ENCODE measurements at places on chromosomes 5 and 9.
A peak's percentile ranks its signal among the peaks of the same experiment; 100 is the strongest.

- DNase-seq: no peak
Measured at GRCh38 chr5:23013395-23013998, 160.4 kb upstream of the CDH12 start.

DNA sequence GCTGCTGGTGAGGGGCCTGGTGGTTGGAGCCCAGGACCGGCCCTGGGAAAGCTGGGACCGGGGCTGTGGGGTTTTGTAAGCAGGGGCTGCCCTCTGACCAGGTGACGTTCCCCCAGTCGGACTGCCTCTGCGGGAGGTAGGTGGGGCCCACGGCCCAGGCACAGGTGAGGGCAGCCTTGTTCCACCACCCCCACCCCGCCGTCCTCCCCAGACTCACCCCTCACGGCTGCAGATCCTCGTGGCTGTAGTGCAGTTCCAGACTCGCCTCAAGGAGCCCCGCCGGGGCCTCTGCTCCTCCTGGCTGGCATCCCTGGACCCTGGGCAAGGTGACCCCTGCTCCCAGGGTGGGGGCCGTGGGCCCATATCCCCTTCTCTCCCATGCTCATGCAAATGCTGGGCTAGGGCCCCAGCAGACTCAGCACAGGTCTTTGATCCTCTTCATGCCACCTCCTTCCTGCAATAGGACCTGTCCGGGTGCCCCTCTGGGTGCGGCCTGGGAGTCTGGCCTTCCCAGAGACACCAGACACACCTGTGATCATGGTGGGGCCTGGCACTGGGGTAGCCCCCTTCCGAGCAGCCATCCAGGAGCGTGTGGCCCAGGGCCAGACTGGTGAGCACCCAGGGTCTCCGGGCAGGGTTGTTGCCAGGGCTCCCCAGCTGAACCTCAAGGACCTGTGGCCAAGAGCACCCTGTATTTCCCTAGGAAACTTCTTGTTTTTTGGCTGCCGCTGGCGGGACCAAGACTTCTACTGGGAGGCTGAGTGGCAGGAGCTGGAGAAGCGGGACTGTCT is 6.6 kb downstream of the RNF208 start:
- no peak for DNase-seq

DNA sequence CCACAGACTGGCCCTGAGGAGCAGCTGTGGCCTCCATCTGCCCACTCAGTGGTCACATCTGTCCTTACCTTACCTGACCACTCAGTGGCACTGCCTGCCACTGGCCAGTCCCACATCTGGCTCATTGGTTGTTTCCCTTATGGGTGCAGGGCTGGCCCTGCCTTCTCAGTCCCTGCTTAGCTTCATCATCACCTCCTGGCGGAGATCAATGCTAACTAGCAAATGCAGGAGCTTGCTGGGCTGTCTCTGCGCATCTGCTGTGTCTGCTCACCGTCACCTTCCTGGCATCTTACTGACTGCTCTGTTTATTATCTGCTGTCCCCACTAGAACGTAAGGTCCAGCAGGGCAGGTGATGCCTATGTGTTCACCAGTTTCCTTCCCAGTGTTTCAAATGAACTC is 356.9 kb downstream of the SEMA5A start:
- DNase-seq: no peak

DNA sequence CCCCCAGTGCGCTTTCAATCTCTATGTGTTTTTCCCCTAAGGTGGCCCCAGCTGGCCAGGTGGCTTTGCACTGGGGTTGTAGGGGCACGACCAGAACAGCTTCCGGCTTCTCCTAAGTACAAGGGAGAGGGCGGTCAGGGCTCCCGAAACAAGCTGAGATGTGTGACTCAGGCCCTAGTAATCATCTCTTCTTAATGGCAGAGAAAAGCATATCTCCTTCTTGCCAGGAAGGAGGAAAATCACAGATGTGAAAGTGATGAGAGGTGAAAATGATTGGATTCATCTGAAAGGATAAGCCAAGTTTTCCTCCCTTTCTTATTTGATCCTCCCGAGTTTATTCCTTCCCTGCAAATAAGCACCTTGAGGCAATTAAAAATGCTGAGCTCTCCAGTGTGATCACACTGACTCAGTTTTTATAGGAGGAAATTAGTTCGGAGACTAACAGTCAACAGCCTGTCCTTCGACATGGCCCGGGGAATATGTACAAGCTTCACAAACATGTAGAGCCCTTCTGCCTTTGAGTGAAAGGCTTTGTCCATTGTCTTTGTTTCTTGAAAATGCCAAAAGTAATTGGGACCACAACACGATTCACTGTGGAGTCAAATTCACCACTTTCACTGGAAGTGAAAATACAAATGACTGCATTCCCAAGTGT is 514.8 kb downstream of the PSAT1 start:
- DNase-seq: no peak

- DNase-seq: peak; percentile 85
Measured at GRCh38 chr9:129495620-129496472, 125.1 kb downstream of the C9orf50 start.

- no peak for DNase-seq
Measured at GRCh38 chr5:53777864-53778618, 217.6 kb downstream of the NDUFS4 start.

DNA sequence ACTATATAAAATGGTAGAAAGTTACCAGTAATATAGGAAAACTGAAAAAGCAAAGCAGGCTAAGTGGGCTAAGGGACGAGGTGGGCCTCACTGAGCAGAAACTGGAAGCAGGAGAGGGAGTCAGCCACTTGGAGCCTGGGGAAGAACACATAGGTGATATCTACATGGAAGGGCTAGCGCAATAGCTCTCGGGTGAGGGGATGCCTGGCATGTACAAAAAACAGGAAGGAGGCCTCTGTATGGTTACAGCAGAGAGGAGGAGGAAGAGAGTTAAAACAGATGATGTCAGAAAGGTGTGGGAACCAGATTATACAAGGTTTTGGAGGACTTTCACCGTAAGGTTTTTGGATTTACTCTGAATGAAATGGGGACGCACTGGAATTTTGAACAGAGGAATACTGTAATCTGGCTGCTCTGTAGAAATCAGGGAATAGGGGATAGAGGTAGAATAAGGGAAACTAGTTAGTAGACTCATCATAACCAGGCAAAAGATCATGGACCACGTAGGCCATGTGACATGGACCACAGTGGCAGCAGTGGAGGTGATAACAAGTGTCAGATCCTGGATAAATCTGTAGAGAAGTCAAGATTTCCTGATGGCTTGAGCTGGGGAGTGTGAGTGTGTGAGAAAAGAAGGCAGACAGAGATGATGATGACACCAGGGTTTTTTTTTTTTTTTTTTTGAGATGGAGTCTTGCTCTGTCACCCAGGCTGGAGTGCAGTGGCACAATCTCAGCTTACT is 52.5 kb downstream of the FNBP1 start:
- no peak for DNase-seq

- no peak for DNase-seq
Measured at GRCh38 chr5:66896171-66896570, 300.0 kb downstream of the MAST4 start.

- no peak for DNase-seq
Measured at GRCh38 chr9:136117291-136117915, 1.3 kb downstream of the TMEM250 start.

- DNase-seq: no peak
Measured at GRCh38 chr5:166772770-166773169, 1518.7 kb upstream of the WWC1 start.

GRCh38 chr5:62256161-62257019 is 49.6 kb upstream of the KIF2A start:
- no peak for DNase-seq

GRCh38 chr9:89008055-89008743 is 16.9 kb downstream of the S1PR3 start:
- DNase-seq: no peak

DNA sequence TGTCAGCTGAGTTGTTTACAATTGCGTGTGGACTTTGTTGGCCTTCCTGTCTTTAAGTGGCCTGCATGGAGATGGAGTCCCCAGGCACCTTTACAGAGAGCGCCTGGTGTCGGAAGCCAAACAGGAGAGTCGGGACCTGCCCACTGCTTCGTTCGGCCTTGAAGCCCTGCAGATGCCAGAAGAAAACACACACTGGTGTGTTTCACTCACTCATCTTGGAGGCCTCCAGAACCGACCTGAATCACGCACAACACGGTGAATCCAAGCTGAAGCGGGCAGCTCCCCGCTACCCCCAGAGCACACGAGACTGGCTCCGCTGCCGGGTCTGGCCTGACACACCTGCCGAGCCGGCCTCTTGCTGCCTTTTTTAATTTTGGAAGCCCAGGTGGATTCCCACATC is 419.4 kb upstream of the IRX4 start:
- no peak for DNase-seq

- DNase-seq: no peak
Measured at GRCh38 chr9:69647804-69648203, 24.4 kb downstream of the APBA1 start.

DNA sequence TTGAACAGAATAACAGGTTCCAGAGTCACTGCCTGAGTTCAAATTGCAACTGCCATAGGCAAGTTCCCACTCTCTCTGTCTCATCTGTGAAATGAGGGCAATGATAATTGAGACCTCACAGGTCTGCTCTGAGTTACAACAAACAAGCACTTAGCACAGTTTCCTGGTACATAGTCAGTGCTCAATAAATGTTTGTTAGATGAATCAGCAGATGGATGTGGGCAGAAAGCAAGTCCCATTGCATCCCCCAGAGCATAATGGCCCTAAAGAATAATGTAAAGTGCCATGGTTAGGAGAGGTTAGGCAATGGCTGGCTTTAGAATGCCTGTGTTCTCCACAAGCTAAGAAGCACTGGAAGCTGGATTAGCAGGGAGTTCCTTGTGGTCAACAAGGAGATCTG is 136.5 kb upstream of the LARP1 start:
- no peak for DNase-seq

- DNase-seq: no peak
Measured at GRCh38 chr9:129381481-129381957, 203.5 kb upstream of the IER5L start.
